ENCODE measurements at places on chromosomes 11 and 22.
A peak's percentile ranks its signal among the peaks of the same experiment; 100 is the strongest.

DNA sequence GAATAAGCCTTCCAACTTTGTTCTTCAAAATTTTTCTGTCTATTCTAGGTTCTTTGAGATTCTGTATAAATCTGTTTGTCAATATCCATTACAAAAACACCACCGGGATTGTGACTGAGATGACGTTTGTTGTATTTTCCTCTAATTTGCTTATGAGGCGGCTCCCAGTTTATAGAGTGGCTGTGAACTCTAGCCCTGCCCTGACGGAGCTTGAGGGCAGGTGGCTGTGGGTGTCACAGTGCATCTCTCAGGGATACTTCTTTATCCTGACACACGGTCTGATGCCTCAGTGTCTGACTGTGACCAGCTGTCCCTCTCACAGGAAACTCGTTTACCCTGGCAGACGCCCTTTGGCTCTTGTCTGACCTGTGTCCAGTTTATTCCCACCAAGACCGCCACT, 53.7 kb upstream of the ATXN10 start:
- no peak for DNase-seq

- no peak for DNase-seq
These were observed 1.4 kb downstream of the PRR14L start for GRCh38 chr22:31748490-31748889.

- DNase-seq: peak; percentile 49
These were observed 25.1 kb downstream of the ADAMTS8 start for GRCh38 chr11:130403271-130403804.

DNA sequence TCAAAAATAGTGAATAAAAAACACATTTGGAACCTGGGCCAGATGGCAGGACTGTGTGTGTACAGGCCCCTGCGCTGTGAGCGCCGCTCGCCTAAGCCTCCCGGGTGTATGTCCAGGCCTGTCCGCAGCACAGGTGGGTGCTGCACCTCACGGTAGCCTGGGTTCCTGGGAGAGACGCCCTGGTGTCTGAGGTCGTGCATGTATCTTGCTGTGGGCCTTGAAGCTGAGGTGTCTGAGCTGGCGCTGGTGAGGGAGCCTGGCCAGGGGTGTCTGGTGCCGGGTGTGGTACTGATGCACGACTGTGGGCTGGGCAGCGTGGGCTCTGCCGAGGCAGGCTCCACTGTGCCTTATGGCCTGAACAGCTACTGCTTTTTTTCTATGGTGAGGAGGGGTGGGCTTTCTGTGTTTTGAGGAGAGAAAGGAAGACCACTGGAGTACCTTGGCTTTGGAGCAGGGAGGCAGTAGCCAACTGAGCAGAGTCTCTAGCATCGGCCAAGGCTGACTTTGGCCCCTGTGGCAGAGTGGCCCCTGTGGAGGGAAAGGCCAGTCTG, 4.2 kb upstream of the ZDHHC8 start:
- no peak for DNase-seq

DNA sequence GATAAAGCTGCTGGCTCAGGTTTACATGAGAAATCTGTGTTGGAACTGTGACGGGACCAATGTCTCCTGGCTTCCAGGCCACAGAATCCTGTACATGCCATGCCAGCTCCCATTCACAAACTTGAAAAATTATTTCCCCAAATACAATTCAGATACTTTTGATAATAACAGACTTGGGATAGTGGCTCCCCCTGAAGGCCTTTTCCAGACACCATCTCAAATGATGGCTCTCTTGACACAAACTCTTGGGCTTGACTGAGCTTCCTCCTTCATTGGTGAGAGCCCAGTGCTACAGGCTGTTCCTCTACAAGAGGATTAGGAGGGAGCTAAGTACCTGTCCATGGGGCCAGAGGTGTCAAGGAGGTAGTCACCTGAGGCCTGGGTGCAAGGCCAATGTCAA, 104.7 kb upstream of the PAX6 start:
- DNase-seq: no peak

DNA sequence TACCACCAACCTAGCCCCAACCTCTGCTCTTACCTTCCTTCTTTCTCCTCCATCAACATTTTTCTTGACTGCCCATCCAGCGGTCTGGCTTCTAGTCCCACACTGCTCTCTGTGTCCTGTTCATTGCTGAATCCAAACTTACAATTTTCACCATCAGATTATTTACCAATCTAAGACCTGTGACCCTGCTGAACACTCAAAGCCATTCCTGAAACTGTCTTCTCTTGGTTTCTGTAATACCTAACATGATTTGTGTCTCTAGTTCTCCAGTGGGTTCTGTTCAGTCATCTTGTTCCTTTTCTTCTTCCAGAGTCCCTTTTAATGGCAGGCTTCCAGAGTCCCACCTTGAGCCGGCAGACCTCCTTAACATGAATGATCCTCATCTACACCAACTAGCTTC, 24.1 kb downstream of the RRAS2 start:
- no peak for DNase-seq

- no peak for DNase-seq
These were observed 6.5 kb downstream of the PI4KA start for GRCh38 chr22:20852076-20852475.

- DNase-seq: no peak
These were observed 69.0 kb upstream of the ARFGAP3 start for GRCh38 chr22:42926104-42926503.

GRCh38 chr11:117933475-117933874, 4.3 kb upstream of the TMPRSS13 start:
- DNase-seq: no peak

DNA sequence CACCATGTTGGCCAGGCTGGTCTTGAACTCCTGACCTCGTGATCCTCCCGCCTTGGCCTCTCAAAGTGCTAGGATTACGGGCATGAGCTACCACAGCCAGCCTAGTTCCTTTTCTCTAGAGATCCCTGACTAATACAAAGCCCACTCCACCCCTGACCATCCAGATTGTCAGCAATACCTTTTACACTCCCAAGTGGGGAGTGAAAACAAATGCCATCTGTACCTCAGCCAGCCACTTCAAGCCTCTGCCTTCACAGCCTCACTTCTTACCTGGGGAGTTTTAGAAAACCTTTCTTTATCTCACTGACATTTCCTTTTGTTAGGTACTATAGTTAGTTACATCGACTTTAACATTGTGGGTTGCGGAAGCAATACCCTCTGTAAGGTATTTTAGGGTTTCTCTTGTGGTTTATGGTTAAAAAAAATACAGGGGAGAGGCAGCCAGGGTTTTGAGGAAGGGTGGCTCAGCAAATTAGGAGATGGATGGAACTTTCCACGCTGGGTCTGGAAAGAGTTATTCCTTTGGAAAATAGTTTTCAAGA, 8.9 kb downstream of the TOM1 start:
- no peak for DNase-seq

DNA sequence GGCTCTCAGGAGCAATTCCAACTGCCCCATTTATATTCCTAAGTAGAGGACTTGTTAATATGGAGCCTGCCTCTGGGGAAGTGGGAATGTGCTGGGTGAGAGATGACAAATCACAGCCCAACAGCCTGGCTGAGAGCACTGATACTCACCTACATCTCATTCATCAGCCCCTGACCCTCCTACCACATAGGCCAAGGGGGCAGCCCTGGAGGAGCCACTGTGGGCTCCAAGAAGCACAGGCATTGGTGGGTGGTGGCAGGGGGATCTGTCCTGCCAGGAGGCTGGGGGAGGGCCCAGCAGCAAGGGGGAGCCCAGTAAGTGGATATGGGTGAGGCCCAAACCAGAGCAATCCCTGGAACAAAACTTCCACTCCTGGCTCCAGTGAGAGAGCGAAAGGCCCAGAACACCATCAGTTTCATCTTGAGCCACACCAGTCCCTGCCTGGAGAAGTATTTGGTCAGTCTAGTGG, 79.7 kb downstream of the BUD13 start:
- DNase-seq: no peak

DNA sequence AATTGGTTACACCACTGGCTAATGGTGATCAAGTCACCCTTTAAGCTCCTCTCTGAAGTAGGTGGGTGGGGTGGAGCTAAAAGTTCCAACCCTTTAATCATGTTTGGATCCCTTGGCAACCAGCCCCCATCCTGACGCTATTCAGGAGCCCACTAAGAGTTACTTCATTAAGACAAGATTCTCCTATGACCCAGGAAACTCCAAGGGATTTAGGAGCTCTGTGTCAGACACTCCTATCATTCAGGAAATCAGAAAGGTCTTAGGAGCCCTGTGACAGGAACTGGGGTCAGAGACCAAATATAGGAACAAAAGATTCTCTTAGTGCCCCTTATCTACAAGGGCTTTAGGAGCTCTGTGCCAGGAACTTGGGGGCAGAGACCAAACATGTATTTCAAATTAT, 141.3 kb downstream of the ATG16L2 start:
- DNase-seq: no peak

- DNase-seq: no peak
These were observed 320 bp upstream of the PHLDA2 start for GRCh38 chr11:2929531-2929949.

Measured in retina (tissue), 1 donor.